ENCODE measurements at places on chromosomes 2 and 18.

DNA sequence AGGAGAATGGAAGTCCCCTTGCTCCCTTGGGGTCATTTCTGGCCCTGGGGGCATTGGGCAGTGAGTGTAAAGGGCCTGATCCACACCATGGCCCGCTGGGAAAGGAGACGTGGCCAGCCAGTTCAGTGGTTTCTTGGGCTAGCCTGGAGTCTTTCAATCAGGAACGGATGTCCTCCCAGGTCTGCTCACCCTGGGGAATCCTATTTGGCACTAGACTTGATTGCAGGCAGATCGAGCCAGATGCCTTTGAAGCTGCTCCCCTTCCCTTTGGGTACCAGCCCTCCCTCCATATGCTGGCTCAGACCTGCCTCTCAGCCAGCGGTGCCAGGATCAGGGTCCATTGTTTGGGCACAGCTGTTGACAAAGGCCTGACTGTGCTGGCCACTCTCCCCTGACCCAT, 11.0 kb downstream of the FBLN7 start:
- no peak for DNase-seq

DNA sequence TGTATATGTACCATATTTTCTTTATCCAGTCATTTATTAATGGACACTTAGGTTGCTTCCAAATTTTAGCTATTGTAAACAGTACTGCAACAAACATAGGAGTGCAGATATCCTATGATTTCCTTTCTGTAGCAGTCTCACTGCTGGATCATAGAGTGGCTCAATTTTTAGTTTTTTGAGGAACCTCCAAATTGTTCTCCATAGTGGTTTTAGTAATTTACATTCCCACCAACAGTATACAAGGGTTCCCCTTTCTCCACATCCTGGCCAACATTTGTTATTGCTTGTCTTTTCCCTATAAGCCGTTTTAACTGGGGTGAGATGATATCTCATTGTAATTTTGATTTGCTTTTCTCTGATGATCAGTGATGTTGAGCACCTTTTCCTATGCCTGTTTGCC, 114.3 kb downstream of the TMEM17 start:
- no peak for DNase-seq

DNA sequence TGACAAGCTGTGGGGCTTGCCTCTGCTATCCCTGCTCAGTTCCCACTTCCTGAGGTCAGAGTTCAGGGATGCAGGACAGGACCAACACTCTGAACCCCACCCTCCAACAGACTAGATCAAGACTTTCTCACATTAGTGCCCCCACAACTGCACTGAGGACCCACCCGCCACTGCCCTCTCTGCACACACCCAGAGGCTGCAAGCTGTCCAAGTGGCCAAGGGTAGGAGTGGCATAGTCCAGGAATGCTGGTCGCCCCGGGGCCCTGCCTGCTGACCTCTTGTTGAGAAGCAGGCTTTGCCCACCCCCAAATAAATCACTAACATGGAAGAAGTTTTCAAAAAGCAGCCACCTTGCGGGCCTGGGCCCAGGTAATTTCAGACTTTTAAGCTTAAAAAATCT, 5.5 kb upstream of the KIF1A start:
- no peak for DNase-seq

GRCh38 chr18:11587846-11588245, 21.6 kb upstream of the SLC35G4 start:
- no peak for DNase-seq

DNA sequence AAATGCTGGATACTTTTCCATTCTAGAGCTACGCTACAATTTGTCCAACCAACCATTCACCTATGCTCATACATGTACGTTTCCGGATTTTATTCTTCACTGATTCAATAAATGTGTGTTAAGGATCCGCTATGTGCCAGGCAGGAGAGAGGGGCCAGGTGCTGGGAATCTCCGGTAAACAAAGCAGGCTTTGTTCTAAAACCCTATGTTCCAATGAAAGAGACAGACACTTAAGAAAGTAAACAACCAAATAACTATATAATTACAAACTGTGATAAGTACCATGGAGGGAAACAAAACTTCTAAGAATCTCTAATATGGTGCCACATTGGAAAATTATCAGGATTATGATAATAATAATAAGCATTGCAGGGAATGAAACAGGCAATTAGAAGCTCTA, 22.2 kb upstream of the POMC start:
- DNase-seq = no peak

Data from ACHN (cell line).